ENCODE measurements at places on chromosomes 7 and 10. TPM values are rescaled to one million over a fixed set of nuclear protein-coding genes. Genes with fewer than 3 reads are reported as not detected.

DNA sequence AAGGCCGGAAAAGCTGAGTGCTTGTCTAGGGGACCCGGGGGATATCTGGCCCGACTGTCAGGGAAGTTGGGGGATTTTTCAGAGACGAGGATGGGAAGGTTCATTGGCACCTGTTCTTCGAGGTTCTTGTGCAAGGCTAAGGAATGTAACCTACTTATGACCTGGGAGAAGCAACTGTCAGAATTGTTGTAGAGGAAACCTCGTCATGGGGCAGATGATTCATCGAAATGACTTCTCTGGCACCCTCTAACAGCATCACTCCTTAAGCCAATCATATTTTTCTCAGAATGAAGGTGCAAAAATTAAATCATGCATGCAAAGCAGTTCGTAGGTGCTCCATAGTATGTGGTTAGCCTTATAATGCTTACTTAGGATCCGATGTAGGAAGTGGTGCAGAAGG lies 58.6 kb downstream of the PLXDC2 start:
- no peak for DNase-seq

GRCh38 chr10:46229144-46229563 lies 57.6 kb upstream of the ANTXRL start:
- no peak for DNase-seq

The TMEM248 gene
- total RNA-seq = 67.4 TPM

The AGAP5 gene
- total RNA-seq = 5.5 TPM

The SFTPA1 gene
- total RNA-seq = not detected

The FKBP6 gene
- total RNA-seq = not detected

The ABCC2 gene
- total RNA-seq = 1.2 TPM

DNA sequence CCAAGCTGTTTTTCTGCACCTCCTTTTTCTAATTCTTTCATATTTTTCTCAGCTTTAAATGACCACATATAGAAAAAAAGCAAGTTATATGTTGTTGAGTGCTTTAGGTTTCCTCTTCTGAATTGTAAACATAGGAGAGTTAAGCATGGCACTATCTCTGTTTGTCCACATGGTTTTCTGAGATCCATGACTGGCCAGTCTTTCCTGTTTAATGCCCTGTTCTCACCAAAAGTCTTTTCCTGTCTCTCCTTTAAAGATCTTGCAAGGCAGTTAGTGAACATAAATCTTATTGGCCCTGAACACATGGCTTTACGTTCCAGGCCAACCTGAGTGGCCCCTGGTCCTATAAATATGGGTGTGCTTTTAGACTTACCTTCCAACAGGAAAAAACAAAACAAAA lies 19.4 kb downstream of the TRPV5 start:
- no peak for DNase-seq

The ZNF804B gene
- total RNA-seq = not detected

The ZNF485 gene
- 5.8 TPM for total RNA-seq

DNA sequence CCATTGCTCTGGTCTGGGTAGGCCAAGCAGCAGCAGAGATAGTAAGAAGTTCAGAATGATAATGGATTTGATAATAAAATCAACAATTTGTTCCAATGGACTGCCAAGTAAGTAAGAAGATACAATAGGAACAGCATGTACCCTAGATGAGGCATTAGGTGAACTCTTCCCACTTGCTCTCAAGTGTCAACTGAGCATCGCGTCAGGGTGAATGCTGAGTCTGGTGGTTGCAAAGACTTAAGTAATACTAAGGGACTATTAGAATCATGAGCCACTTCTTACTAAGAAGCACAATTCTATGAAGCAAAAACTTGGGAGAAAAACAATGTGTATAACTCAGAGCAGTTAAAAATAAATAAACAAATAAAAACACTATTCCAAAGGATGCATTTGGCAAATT lies 54.5 kb downstream of the LRRN3 start:
- DNase-seq = no peak

- DNase-seq = no peak
Measured at GRCh38 chr10:90723416-90724068, 134.3 kb downstream of the HTR7 start.

The IQCE gene
- total RNA-seq = 7.3 TPM

GRCh38 chr7:74343281-74344131 lies 54.3 kb downstream of the CLIP2 start:
- DNase-seq = no peak

The PON1 gene
- not detected for total RNA-seq

DNA sequence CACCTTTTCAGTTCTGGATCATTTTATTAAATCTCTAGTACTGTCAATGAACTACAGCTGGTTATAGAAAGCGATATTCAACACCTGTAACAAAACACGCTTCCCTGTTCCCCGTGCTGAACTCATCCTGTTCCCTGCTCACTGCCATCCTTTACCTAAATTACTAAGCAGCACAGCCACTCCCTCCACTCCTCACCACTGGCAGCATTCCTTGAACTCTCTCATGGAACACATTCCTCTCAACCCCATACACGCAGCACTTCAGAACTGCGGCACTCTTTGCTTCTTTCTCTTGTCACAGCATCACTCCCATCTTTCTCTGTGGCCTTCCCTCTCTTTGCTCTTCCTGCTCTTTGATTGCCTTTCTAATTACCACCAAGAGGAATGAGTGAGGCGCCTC lies 27.4 kb downstream of the RELN start:
- no peak for DNase-seq

The ACSL5 gene
- 49.5 TPM for total RNA-seq

The HGF gene
- total RNA-seq = not detected

DNA sequence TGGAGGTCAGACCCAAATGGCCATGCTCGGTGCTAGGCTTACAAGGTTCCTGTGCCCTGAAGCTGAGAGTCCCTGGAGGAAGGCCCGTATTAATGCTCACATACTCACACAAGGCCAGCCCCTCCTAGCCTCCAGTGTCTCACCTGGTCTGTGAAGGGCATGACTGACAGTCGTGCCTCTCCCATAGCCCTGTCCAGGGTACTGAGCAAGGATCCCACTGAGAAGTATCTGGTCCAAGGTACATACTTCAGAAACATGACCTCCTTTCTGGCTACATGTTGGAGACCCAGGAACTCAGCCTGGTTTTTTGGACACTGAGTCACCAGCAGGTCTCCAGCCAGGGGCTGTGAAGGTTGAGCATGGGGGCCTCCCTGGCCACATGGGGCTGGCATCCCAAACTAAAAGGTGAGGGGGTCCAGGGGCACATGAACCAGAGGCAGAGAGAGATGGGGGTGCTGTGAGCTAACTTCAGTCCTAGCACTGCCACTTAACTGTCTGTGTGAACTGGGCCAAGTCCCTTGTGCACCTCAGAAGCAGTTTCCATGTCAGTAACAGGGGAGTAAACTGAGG lies 17.6 kb upstream of the RASGEF1A start:
- no peak for DNase-seq

The GOLGA7B gene
- total RNA-seq = 0.88 TPM

GRCh38 chr7:98418636-98419315 lies 17.9 kb upstream of the BAIAP2L1 start:
- DNase-seq = no peak

- DNase-seq = no peak
Measured at GRCh38 chr7:129523924-129524323, 21.6 kb downstream of the SMKR1 start.

DNA sequence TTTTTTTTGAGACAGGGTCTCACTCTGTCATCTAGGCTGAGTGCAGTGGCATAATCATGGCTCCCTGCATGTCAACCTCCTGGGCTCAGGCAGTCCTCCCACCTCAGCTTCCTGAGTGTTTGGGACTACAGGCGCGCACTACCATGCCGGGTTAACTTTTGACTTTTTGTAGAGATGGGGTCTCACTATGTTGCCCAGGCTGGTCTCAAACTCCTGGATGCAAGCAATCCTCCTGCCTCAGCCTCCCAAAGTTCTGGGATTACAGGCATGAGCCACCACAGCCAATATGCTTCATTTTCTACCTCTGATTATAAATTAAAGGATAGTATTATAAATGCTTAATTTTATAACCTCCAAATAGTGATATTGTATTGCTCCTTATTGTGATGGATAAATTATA lies 121.3 kb downstream of the ADK start:
- DNase-seq = no peak

The EPO gene
- not detected for total RNA-seq

The SYT15 gene
- 0.27 TPM for total RNA-seq

DNA sequence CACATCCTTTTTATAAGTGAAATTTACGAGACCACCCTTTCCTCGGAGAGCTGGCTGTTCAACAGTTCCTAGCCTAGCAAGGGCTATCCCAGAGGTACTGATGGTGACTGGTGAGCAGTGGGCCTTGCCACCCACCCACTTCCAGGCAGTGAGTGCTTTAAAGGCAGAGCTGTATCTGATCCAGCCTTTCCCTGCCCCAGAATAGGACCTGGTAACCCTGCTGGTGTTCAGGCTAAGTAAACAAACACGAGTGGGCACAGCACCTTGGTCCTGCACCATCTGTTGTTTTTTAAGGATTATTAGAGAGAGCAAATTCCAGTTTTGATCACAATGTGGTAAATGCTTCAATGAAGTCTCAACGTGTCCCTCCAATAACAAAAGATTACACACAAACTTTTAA lies 75.7 kb downstream of the COBL start:
- DNase-seq = no peak

The WDR37 gene
- total RNA-seq = 31.5 TPM

The GHITM gene
- total RNA-seq = 227 TPM

DNA sequence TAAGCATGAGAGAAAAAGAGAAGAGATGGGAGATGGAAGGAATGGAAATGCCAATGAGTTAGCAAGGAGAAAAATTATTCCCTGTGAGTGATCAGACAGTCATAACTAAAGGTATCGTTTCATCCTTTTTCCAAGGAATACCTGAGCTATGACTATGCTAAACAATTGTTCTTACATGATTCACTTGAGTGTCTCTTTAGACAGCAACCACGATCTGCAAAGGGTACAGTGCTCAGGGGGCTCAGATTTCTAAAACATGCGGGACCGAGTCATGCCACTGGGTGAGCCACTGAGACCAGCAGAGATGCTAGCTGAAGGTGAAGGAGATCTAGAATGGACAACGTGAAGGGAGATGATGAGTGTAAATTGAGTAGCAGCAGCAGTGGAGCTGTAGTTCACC lies 78.0 kb upstream of the CTTNBP2 start:
- DNase-seq = no peak
